ENCODE measurements at places on chromosomes 11 and 22.

- DNase-seq: no peak
Measured at GRCh38 chr11:44529895-44530412, 35.5 kb upstream of the CD82 start.

GRCh38 chr11:61690706-61691379, 10.7 kb downstream of the DAGLA start:
- DNase-seq: no peak

DNA sequence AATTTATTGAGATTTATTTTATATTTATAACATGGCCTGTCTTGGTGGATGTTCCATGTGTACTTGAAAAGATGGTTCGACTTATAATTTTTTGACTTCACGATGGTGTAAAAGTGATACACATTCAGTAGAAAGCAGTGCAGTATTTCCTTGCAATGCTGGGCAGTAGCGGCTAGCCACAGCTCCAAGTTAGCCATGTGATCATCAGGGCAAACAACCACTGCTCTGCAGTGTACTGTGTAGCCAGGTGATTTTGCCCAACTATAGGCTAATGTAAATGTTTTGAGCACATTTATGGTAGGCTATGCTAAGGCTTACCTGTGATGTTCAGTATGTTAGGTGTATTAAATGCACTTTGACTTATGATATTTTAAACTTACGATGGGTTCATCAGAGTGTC, 52.4 kb downstream of the PDHX start:
- no peak for DNase-seq

DNA sequence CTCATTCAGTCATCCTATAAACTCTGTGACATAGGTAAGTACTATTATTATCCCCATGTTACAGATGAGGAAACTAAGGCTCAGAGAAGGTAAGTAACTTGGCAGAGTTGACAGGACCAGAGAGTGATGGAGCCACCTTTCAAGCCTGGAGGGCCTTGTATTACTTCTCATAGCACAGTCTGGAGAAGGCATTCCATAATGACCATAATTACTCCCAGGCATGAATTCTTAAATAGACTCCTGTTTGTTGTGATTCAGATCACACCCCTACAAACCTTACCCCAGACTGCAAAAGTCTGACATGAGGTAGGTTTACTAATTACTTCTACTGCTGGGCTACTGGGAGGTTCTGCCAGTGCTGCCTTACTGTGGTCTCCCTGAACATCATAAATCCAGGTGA, 77.0 kb downstream of the CD44 start:
- DNase-seq: no peak

- no peak for DNase-seq
Measured at GRCh38 chr11:57775491-57775890, 13.9 kb downstream of the CTNND1 start.

- DNase-seq: no peak
Measured at GRCh38 chr11:12329797-12330196, 47.6 kb upstream of the PARVA start.

DNA sequence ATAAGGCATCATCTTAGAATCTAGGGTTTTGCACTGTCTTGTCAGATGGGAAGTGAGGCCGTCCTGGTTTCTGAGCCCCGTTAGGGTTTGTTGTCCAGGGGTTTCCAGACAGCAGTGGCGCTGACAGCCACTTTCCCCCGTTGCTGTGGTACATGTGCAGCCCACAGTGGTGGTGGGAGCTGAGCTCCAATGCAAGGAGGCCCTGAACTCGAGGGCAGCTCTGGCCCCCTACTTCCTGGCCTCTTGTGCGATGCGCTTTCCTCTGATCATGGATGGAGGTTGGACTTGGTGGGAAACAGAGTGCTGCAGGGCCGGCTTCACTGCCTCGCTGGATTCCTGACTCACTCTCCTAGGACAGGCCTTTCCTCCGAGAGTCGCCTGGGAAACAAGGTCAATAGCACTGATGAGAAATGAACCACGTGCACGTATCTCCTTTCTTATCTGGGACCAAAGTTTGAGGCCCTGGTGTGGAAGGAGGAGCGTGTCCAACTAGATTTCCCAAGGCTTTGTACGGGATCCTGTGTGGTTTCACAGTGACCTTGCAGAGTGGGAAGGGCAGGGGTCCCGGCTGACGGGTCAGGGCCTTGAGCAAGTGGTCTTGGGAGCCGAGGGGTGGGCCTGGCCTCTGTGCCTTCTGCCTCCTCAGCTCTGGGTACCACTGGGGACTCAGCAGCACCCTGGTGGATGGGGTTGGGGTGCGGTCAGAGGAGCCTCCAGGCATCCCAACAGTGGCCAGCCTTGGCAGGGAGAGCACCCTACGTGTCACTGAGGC, 3.7 kb downstream of the PHRF1 start:
- DNase-seq: no peak

DNA sequence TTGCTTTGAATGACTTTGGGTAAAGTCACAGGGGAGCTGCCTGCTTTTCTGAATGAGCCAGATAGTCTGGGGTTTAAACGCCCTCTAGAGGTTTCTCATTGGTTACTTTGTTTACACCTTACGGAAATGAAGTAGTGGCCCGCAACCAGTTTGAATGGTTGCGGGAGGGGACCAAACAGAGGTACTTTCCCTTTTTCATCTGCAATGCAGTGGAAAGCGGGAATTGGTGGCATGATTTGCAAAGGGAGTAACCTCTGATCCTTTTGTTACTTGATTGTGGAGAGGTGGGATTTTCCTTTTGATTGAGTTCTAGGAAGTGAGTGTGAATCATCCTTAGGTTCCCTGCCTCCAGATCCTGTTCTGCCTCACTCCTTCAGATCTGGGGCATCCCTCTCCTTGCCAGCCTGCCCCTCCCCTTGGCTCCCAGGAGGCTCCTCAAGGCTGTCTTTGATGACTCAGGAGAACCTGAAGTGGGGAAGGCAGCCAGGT, 15.9 kb upstream of the GLYATL1 start:
- DNase-seq: peak; percentile 70

DNA sequence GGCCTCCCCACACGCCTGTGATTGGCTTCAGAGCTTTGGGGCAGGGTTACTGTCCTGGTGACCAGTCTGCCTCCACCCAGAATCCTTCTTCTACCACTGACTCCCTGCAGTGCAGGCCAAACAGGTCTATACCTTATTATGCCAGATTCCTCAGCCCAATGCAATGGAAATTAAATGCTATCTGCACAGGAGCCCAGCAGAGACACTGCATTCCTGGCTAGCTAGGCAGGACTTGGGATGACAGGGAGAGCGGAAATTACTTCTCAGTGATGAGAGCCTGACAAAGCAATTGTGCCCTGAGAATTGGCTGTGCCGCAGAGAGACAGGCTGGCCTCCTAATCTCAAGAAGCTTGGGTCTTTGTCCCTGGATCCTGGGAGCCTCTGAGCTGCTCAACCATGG, 143.8 kb upstream of the NCAM1 start:
- DNase-seq: no peak

DNA sequence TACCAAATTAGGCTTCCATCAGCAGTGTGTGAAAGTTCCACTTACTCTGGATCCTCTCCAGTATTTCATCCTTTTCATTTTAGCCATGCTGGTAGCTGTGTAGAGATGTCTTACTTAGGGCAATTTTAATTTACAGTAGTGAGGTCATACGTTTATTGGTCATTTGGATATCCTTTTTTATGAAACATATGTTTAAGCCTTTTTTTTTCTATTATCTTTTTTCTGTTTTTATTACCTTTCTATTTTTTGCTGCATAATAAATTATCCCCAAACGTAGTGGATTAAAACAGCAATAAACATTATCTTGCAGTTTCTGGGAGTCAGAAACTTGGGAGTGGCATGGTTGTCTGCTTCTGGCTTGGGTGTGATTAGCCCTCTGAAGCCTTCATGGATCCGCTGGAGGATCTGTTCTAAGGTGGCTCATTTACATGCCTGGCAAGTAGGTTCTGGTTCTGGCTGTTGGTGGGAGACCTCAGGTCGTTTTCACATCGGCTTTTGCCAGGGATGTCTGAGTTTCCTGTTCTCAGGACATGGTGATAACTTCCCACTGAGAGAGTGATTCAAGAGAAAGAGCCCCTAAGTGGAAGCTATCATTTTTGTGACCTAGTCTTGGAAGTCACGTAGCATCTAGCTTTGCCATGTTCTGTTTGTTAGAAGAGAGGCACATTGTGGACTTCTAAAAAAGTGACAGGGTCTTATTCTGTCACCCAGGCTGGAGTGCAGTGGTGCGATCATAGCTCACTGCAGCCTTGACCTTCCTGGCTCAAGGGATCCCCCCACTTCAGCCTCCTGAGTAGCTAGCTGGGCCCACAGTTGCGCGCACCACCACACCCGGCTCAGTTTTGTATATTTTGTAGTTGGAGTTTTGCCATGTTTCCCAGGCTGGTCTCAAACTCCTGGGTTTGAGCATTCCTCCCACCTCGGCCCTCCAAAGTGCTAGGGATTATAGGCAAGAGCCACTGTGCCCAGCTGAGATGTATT, 38.6 kb downstream of the PPP6R3 start:
- no peak for DNase-seq

DNA sequence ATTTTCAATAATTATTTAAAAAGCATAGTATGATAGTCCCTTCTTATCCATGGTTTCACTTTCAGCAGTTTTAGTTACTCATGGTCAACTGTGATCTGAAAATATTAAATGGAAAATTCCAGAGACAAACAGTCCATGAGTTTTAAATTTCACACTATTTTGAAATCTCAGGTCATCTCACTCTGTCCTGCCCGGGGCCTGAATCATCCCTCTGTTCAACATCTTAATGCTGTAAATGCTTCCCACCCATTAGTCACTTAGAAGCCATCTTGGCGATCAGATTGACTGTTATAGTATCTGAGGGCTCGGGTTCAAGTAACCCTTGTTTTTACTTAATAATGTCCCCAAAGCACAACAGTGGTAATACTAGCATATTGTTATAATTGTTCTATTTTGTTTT, 1509.3 kb downstream of the FAM181B start:
- no peak for DNase-seq

DNA sequence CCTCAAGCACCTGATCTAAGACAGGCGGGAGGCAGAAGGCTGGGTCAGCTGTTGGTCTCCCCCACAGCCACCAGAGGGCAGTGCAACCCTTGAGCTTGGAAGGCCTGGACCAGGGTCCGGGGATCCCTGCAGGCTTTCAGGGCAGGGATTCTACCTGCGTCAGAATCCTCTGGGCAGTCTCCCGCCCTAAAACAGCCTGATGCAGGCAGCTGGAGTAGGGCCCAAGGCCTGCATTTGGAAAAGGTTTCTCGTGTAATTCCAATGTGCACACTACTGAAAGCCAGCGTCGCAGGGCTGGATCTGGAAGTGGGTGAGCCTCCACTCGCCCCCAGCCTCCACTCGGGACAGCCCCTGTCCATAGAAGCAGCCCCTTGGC, 31.8 kb downstream of the BID start:
- peak; percentile 49 for DNase-seq

- no peak for DNase-seq
Measured at GRCh38 chr22:42207918-42208317, 62.5 kb downstream of the TCF20 start.

- DNase-seq: no peak
Measured at GRCh38 chr11:65384301-65384889, 1.9 kb upstream of the SLC25A45 start.

DNA sequence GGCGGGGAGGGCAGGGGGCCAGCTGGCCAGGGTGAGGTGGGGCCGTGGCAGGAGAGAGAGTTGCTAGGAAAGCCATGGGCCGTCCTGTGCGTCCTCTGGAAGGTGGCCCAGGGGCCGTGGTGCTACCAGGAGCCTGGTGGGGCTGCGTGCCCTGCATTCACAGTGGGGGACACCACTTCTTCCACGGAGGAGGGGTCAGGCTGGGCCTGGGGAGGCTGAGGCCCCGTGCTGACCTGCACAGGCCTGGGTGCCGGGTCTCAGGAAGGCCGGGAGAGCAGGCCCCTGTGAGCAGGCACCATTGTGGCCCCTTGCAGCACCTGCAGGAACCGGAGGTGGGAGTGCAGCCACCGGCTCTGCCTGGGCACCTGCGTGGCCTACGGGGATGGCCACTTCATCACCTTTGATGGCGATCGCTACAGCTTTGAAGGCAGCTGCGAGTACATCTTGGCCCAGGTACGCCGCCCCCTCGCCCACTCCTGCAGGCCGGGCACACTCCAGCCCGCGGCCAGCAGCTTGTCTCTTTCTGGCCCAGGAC, 12.0 kb downstream of the MUC5B start:
- no peak for DNase-seq

DNA sequence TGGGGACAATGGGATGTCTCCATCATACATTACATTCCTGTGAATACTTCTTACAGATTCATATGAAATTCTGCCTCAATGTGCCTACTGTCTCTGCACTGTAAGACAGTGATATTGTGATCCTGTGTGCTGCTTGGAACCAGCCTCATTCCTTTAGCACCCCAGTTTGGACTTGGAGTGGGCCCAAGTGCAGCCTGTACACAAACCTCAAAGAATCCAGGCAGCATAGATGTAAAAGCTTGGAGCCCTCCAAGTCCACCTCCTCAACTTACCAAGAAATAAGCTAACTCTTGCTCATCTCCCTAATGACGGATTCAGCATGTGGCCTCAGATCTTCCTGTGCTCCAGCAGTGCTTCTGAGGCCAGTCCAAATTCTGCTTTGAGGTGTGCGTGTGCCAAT, 24.4 kb downstream of the GRAP2 start:
- DNase-seq: no peak

DNA sequence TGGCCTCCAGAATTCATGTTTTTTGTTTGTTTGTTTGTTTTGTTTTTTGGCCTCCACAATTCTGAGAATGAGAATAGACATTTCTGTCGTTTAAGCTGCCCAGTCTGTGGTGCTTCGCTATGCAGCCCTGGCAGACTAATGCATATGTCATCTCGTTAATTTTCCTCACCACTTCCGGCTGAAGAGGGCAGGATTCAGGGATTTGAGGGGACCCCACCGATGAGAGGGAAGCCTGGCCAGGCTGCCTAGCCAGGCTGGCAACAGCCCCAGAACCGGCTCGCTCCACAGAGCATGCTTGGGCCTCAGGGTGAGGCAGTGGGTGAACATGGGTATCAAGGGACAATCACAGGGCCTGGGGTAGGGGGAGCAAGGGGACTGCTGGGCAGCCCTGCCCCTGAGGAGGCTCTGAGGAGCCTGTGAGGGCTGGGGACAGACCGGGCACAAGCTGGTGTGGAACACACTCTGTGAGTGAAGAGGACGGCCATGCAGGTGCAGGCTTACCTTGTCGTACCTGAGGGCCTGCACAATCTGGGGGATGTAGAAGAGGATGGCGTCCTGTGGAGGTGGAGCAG, 47.8 kb upstream of the SERPIND1 start:
- DNase-seq: no peak

All from Jurkat, Clone E6-1 (cell line).